NCI-H1417 (cell line): ENCODE measurements at places on chromosomes 1 and 21.

- DNase-seq: no peak
Observed at GRCh38 chr21:45356251-45356650, 48.7 kb upstream of the COL18A1 start.

- DNase-seq: no peak
Observed at GRCh38 chr1:111454859-111455641, 5.8 kb downstream of the ATP5PB start.

- no peak for DNase-seq
Observed at GRCh38 chr1:240018617-240019016, 73.1 kb upstream of the FMN2 start.

DNA sequence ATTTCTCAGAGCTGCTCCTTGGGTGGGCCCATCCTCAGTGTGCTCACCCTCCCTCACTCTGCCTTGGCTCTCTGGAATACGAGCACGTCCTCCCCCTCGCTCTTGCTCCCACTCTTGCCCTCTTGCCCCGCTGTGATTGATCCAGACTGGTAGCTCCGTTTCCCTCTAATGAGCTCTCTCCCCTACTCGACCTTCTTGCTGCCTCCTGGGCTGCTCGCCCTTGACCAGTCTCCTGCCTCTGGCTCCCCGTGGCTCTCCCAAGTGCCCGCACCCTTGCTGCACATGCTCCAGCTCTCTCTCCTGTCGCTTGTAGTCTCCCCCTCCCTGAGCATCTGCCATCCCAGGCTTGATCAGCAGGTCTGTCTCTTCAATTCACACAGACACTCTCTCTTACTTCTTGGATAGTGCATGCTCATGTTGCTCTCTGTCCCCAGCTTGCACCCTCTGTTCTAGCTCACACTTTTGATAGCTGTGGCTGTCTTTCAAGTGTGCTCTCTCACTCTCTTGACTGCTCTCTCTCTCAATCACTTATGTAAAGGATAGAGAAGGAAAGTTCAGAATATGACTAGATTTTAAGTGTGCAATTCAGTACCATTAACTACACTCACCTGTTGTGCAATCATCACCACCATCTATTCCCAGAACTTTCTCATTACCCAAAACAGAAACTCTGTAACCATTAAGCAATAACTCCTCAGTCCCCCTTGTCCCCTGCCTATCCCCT lies 51.1 kb downstream of the PHC2 start:
- DNase-seq: peak; percentile 27

DNA sequence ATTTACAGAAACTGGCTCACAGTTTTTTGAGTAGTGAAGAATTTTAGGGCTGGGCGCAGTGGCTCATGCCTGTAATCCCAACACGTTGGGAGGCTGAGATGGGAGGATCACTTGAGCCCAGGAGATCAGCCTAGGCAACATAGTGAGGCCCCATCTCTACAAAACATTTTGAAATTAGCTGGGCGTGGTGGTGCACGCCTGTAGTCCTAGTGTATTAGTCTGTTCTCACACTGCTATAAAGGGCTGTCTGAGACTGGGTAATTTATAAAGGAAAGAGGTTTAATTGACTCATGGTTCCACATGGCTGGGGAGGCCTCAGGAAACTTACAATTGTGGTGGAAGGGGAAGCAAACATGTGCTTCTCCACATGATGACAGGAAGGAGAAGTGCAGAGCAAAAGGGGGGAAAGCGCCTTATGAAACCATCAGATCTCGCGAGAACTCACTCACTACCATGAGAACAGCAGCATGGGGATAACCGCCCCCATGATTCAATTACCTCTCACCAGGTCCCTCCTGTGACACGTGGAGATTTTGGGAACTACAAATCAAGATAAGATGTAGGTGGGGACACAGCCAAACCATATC lies 24.4 kb upstream of the DYRK1A start:
- DNase-seq: no peak

- no peak for DNase-seq
Observed at GRCh38 chr1:166905900-166906299, 29.8 kb upstream of the TADA1 start.

- DNase-seq: no peak
Observed at GRCh38 chr1:231691618-231692259, 65.1 kb downstream of the DISC1 start.

- no peak for DNase-seq
Observed at GRCh38 chr1:156233426-156234127, 8.4 kb upstream of the BGLAP start.

GRCh38 chr1:148308832-148309458 lies 156.9 kb upstream of the NBPF11 start:
- DNase-seq: no peak

DNA sequence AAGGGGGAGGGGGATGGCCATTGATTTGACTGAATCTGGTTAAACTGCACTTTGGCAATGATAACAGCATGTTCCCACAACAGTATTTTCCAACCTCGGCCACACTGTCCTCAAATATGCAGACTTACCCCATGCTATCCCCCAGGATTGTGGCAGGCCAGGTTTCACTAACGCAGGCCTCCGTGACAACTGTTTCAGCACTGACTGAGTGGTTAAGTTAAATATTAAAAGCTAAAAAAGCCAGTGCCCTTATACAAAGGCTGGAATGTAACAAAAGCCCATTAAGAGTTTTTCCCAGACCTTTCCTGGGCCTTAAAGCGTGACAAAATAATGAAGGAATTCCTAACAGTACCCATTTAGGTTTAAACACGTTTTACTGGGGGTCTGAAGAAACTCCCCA lies 202.9 kb downstream of the USP25 start:
- DNase-seq: no peak

DNA sequence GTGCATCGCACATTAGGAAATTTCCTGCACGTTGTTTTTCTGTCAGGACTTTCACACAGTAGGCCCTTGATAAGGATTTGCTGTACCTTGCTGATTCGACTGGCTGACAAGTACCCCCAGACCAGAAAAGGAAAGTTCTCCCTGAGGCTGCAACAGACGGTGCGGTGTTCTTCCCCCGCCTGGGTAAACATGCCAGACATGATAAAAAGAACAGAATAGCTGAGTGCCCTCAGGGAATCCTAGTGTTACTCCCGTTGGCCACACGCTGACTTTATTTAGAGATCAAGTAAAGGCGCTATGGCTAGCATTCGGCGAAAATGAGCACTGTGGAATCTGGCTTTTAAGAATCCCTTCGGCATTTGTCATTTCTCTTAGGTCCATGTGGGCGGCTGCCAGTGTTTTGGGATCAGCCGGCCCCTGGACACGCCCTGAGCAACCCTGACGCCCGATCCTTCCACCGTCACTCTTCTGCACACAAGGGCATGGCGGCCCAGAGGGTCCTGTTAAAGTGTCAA lies 607.7 kb downstream of the KIF26B start:
- DNase-seq: no peak

GRCh38 chr1:167094690-167095089 lies 815 bp downstream of the STYXL2 start:
- DNase-seq: no peak

DNA sequence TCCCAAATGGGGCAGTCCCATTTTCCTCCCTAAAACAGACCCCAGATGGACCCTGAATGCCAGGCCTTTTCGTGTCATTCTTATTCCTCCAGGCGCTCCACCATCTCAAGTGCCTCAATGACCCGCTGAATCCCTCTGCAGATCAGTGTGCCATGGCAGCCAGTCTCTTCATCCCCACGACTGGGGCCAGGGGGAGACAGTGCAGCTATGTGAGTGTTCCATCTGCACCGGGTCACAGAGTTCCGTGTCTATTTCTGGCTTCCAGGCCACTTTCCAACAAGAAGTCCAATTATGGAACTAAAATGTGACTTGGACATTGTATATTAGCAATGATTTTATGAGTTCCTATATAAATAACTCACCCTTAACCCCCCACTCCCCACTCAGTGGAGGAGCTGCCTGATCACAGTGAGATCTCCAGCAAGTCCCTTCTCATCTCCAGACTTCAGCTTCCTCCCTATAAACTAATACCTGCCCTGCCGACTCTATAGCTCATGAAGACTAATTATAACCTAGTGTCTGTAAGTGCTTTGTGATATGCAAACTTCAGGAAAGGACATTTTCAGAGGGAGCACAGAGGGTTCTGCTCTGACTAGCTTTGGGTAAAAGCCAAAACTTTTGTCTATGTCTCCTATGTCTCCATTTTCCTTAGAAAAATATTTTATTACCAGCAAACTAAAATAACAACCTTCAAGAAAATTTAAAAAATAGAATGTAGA lies 56.3 kb upstream of the NFASC start:
- no peak for DNase-seq

DNA sequence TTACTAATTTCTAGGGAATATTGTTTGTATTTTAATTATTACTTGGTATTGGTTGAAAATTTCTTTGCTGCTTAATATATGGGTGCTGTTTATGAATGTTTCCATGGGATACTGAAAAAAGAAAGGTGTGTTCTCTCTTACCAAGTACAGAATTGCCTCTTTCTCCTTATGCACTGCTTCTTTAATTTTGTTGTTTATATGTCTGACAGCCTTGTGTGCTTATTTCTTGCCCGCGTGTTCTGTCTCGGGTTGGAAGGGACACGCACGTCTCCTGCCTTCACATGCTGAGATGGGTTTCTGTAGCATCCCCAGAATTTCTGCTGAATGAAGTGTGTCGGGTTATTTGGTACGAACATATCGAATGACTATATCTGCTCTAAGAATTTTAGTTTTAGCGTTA lies 51.1 kb downstream of the AGPAT3 start:
- DNase-seq: no peak

DNA sequence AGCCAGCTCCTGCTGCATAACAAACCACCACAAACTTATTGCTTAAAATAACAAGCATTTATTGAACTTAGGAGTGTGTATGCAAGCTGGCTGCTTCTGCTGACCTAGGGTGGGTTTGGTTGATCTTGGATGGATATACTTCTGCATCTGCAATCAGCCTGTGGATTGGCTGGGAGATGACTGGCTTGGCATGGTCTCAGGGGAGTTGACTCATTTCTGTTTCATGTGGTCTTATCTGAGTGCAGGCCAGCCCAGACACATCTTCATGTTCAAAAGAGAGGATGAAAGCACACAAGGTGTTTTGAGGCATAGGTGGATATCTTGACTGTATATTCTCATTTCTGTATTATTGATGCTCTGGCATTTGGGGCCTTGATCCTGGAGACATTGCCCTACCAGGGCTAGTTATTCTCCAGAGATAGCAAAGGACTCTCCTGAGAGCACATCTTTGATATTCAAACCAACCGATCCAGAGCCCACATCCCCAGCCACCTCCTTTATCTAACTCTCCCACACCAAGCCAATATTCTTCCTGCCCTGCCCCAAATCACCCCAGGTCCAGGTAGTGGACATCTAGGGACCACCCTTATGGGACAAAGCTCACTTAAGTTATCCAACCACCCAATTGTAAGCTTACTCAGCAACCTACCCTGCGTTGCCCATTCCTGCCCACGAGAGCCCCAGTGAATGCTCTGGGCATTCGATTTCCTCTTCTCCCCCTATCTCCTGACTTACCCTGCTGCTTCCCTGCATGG lies 350.8 kb downstream of the PTPRU start:
- no peak for DNase-seq

GRCh38 chr1:240284656-240285414 lies 193.2 kb downstream of the FMN2 start:
- DNase-seq: no peak

DNA sequence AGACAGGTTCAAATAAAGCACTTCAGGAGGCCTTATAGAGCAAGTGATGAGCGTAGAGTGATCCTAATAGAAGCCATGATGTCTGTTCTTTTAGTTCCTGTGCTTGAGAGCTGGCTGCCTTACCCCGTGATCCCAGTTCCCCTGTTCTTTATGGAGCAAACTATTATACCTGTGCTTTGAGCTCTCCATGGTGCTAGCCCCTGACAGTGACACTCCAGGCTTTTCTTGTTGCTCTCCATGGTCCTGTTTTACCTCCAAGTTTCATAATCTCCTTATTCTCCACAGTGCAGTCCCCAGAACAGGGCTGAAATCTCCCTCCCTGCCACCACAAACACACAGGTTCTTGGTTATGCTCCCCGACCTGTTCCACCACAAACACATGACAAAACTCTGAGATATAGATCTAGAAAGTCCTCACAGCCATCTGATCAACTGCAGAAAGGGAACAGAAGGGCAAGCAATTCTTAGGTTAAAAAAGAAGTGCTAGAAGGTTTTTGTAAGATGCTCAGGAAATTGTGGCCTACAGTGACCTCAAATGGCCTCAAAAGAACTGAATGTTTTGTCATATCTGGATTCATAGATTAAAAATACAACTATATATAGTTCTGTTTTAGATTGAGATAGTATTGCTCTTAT lies 6.0 kb downstream of the CADM3 start:
- no peak for DNase-seq

DNA sequence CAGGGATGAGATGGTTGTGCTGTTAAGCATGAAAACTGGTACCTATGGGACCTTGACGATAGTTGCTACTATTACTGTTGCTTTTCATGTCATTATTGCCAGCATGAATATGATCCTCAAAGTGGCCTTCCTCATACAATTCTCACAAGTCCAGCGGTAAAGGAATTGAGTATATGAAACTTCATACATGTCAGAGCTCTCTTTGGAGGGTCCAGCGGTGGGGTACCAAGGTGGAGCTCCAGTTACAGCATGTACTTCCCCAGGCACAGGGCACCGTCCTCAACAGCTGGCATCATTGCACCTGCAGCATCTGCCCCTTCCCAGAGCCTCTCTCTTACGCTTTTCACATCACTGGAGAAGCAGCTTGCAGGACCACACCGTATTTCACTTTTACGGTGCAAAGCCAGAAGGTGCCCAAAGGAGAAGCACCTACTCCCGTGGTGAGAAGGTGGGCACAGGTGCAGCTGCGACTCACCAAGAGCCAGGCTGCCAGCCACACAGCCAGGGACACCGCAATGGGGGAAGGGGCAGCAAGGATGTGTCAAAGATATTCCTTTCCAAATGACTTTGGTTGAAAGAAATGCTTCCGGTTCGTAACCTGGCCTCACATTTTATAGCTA lies 166.4 kb upstream of the IRF2BP2 start:
- DNase-seq: no peak

GRCh38 chr1:65259816-65260215 lies 49.5 kb upstream of the DNAJC6 start:
- DNase-seq: no peak

DNA sequence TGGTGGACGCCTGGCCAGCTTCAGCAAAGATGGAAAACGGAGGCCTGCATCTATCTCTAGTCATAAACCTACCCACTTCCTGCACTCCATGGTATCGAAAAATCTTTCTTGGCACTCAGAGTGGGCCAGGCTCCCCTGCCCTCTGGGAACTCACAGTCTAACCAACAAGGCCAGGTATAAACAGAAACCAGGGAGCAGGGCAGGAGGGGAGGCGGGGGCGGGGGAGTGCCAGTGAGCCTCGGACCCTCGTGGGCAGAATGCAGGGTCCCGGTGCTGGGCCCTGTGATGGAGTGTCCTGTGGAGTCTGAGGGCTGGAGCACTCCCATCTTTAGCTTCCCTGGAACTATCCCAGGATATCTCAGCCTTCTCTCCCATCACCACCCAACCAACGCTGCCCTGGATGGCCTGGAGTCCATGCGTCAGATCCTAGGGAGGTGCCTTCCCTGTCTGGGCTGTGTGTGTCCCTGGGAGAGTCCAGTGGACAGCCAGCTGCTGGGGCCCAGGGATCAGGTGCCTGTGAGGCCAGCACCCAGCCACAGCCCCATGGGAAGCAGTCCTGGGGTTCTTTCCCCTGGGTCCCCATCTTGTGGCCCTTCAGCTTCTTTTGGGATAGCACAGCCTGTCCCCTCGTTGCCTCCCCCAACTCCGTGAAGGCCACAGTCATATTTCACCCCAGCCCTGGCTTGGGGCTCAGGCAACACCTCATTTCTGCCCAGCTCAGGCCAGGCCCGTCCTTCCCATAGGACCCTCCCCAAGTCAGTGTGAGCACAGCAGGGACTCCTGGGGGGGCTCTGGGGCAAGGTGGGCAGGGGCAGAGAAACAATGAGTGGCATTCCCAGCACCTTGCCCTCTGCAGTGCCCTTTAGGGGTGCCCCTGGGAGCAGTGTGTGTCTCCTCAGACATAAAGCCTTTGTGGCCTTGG lies 1.1 kb upstream of the EPS8L3 start:
- DNase-seq: no peak

GRCh38 chr1:81208441-81208840 lies 592.3 kb upstream of the ADGRL2 start:
- no peak for DNase-seq
